ENCODE measurements at places on chromosomes 3 and 15. TPM values are rescaled to one million over a fixed set of nuclear protein-coding genes. Genes with fewer than 3 reads are reported as not detected.

The CA12 gene
- 48.3 TPM for total RNA-seq

The MELTF gene
- total RNA-seq: 12.1 TPM

The CEP152 gene
- 4.1 TPM for total RNA-seq

DNA sequence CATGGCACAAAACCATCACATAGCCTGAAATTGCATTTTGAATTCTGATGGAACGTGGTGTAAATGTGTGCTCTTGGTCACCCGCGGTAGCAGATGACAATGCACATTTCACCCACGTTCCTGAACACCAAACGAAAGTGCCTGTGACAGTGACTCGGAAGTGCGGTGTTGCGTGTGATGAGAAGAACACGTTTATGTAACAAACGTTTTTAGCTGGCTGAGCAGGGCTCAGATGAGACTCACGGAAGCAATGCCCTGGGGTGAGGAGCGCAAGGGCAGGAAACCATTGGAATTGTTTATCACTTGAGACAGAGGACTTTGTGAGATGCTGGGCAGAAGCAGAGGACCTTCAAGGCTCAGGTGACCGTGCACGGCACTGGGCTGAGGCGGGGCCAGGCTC lies 449.2 kb upstream of the CFAP20DC start:
- DNase-seq: no peak

DNA sequence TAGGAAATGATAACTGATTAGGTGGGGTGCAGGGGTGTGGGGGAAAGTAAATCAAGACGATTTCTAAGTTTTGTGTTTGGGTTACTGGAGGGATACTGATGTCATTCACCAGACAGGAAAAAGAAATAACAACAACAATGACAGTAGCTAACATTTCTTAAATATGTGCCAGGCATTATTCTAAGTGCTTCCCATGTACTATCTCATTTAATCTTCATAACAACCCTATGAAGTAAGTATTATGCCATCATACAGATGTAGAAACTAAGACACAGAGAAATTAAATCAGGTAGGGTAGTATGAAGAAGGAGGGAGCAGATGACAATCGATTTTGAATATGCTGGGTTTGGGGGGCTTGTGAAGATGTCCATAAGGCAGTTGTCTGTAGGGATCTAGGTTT lies 13.3 kb downstream of the MYO5A start:
- no peak for DNase-seq

DNA sequence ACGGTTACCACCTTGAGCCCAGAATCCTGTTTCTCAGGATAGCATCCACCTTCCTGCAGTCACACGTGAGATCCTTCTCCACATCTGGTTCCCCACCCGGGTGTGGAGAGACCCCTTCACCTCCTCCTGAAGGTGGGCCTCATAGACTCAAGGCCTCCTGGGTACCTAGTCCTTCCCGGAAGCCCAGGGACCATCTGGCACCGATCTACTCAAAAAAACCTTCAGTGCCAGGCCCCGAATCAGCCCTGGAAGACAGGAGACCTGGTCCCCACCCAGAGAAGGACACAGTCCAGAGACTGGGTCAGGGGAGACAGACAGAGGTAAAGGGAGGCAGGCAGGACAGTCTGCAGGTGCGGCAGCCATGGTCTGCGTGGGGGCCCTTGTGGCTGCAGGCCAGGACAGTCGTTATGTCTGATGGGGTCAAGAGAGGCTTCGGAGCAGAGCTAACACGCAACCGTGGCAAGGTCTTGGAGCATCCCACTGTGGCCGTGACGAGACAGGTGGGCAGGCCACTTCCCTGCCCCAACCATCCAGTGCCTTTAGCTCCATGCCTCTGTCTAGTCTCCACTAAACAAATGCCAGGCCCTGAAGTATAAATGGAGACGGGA lies 112.2 kb upstream of the ABHD17C start:
- no peak for DNase-seq
